ENCODE measurements at places on chromosomes 6 and 20. TPM values are rescaled to one million over a fixed set of nuclear protein-coding genes. Genes with fewer than 3 reads are reported as not detected.

GRCh38 chr20:6185268-6185667 lies 62.4 kb upstream of the FERMT1 start:
- DNase-seq, result no peak

GRCh38 chr6:6392214-6393068 lies 72.0 kb upstream of the F13A1 start:
- DNase-seq, result no peak

DNA sequence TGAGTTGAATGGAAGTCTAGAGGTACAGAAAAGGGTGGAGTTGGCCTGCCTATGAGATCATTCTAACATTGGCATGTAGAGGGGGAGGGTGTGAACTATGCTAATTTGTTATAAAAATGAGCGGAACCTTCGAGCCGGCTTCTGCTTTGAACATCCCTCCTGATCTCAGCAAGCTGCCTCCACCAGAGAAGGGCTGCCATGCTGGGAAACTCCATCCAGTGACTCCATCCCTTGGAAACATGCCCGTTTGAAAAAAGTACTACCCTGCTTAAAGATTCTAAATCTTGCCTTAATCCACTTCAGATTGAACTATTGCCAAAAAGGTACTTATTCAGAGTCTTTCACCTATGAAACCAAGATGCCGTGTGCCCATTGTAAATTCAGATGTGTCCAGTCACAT lies 43.6 kb upstream of the TMEM170B start:
- no peak for DNase-seq

The TNNC2 gene
- total RNA-seq, result not detected

The KHDC1L gene
- not detected for total RNA-seq

Data from activated naive CD8-positive, alpha-beta T cell treated with anti-CD3 and anti-CD28 coated beads for 36 hours (primary cell).